ENCODE measurements at places on chromosomes 4 and X. TPM values are rescaled to one million over a fixed set of nuclear protein-coding genes. Genes with fewer than 3 reads are reported as not detected.

Gene LEF1
- 1.6 TPM for total RNA-seq

Gene ANK2
- total RNA-seq: 4.2 TPM

Gene DGKK
- not detected for total RNA-seq

Gene EGF
- not detected for total RNA-seq

Gene SH3D19
- not detected for total RNA-seq

Gene UCP1
- not detected for total RNA-seq

Gene RTL3
- total RNA-seq: not detected

Gene RNF212
- 3.8 TPM for total RNA-seq

Gene PDGFRA
- not detected for total RNA-seq

Gene MAB21L2
- not detected for total RNA-seq

Gene TCEAL7
- not detected for total RNA-seq

Gene PRR27
- not detected for total RNA-seq

Gene F8A1
- total RNA-seq: 39.1 TPM

Gene MAGT1
- total RNA-seq: 30.0 TPM

Gene CXorf65
- total RNA-seq: 30.2 TPM

Gene MAGEB2
- not detected for total RNA-seq

Gene CLDN2
- total RNA-seq: not detected
